ENCODE measurements at places on chromosomes 16 and 17. TPM values are rescaled to one million over a fixed set of nuclear protein-coding genes. Genes with fewer than 3 reads are reported as not detected.
A peak's percentile ranks its signal among the peaks of the same experiment; 100 is the strongest.

The KRT32 gene
- not detected for total RNA-seq

The FN3K gene
- total RNA-seq = 0.83 TPM

The IGSF6 gene
- total RNA-seq = not detected

The SNAI3 gene
- total RNA-seq = not detected

The NPIPB6 gene
- 0.18 TPM for total RNA-seq

DNA sequence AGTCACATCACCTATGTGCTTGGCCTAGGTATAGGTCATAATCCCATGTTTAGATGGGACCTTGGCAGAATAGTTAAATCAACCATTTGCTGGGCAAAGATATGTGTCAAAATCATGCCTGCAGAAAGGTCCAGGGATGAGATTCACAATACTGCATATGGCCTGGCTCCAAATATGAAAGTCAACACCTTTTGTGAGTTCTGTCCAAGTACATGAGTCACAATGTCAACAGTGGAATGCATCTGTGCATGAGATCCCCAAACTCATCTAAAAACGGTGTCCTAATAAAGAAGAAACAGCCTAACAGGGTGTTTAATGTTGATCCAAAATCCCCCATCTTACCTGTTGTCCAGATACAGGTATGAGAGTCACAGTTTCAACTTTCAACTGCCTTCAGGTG is 1847.5 kb downstream of the TP53TG3F start:
- DNase-seq = no peak

GRCh38 chr16:74503412-74503811 is 82.1 kb upstream of the CLEC18B start:
- no peak for DNase-seq

DNA sequence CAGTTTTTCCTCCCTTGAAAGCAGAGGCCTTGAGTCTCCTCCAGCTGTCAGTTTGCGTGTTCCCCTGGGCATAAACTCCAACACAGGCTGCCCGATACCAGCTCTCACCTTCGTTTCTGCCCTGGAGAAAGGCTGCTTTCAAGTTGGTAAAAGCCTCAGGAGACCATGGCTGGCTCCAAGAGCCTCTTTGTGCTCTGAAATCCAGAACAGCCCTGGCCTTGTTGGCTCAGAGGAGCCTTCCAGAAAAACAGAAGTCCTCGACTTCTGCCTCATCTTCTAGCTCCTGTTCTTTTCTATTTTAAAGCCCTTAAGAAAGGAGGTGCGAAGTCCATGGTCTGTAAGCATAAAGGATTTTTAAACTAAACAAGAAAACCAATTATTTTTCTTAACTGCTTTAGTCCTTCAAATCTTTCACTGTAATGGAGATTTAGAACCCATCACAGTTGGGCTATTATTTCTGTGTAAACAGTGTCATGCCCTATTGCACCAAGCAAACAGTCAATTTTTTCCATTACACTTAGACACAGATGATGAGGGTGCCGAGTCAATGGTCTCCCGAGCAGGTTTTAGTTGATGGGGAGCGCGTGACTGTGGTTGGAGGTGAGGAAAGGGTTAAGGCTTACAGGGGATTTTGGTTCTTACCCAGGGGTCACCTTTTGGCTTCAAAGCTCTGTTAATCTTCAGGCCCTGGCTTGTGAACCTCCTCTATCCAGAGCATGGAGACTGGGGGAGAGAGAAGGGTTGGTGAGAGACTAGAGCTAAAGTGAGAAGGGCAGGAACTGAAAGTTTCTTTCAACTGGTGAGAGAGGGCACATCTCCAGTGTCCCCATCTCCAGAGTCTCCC is 212.8 kb downstream of the MSI2 start:
- no peak for DNase-seq

DNA sequence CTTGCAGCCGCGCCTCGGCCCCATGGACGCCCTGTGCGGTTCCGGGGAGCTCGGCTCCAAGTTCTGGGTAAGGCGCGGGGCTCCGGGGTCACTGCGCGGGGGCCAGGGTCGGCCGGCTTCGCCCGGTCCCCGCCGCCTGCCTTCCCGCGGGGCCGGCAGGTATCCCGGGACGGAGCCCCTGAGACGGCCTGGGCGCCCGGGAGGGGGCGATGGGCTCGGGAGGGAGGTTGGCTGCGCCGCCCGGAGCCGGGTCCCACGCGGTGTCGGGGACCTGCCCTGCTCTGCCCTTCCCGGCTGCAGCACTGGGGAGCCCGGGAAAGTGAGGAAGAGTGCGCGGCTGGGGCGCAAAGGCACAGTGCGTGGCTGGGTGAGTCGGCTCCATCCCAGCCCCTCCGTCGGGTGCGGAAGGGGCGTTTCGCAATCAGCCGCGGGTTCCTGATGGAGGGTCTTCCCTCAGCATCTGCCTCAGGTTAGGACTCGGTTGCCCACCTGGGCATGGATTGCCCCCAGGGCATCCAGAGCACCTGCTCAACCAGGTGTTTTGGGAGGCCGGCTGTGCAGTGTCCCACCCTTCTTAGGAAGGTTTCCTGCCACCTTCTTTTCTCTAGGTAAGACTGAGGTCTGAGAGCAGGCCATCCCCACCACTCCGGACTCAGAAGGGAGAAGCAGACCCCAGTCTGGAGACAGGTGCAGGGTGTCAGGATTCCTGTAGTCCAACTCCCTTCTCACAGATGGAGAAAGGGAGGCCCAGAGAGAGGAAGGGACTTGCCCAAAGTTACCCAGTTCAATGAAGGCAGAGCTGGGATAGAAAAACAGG is 442 bp downstream of the ABCC3 start:
- DNase-seq = no peak

GRCh38 chr17:45368651-45369050 is 51.8 kb upstream of the MAP3K14 start:
- peak; percentile 92 for DNase-seq

DNA sequence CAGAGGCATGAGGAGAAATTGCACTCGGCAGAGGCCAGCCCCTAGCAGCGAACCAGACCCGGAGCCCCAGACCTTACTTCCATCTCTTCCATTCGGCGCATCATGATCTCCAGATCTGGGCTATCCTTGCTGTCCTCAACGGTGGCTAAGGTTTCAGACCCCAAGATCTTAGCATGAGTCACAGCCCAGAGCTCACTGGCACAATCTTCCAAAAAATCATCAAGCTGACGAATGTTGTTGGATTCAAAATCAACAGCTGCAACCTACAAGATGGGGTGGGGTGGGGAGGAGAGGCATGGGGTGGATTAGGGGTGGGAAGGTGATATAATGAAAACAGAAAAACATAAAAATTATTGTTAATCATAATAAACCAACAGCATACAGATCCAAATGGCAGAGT is 39.7 kb upstream of the PITPNM3 start:
- no peak for DNase-seq

DNA sequence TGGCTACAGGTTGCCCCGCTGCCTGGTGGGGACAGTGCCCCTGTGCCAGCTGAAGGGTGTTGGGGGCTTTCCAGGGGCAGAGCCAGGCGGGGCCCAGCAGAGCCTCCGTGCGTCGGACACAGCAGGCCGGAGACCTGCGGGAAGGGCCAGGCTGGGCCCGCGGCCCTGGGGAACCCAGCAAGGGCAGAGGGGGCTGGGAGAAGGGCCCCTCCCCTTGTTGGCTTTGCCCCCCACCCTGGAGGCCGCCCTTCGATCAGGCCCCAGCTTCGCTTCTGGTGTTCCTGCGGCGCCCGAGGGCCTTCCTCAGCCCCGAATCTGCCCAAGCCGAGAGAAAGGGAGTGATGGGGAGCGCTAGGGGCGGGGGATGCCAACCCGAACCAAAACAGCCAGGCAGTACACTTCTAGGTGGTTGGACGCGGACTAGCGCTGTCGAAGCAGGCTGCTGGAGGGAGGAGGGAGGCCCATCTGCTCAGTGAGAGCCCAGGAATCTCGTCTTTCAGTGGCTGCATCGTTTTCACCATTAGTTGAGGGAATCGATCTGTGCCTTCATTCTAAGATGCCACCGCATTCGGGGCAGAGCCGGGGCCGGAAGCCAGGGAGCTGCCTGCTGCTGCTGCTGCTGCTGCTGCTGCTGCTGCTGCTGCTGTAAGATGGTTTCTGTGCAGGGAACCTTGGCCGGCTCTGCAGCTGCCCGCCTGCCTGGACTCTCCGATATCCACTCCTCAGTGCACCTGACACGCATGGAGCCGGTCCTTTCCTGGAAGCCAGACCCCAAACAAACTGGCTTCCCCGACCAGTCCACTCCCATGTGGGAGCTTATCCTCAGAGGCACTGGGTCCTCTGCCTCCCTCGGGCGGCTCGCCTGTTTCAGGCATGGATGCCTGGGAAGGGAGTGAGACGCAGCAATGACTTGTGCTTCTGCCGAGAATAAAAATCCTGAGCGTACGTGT is 1.7 kb downstream of the JPH3 start:
- no peak for DNase-seq

GRCh38 chr16:50271148-50272041 is 5.0 kb downstream of the ADCY7 start:
- no peak for DNase-seq

DNA sequence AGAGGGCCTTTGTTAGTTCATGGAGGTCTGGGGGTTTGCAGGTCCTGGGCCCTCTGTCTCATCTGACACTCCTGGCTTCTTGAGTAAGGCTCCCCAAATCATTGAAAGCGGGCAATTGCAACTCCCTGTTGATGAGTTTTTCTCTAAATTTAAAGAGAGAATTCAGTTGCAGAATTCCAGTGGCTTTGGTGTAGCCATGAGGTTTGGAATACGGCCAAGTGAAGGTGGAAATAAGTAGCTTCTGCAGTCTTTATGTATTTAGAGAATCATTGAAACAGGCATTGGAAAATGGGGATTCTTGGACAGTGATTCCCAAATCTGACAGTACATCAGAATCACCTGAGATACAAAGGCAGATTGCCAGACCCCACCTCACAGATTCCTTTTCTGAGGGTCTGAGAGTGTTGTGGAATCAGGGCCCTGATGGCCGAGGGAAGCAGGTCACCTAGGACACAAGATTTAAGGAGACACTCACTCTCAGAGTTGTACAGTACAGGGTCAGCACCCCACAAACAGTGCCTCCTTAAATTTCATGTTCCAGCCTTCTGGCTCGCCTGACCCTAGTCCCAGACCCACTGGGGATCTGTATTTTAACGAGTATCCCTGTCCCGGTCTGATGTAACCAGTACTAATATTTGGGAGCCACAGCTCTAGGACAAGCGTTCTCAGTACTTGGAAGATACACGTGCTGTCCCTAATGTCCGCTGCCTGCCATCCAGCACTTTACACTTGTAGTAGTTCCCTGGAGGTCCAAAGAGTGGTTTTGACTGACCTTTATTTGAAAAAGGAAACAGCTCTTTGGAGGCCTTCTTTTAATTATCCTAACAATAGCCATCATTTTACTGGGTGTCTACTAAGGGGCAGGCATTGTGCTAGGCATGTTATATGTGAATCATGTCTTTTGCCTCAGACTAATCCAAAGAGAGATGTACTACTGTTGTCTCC is 37.8 kb downstream of the YPEL2 start:
- DNase-seq = no peak
